ACHN (cell line): ENCODE measurements at places on chromosomes 6 and 20.

- DNase-seq = peak; percentile 77
These were observed 45.8 kb downstream of the GINS1 start for GRCh38 chr20:25453035-25453810.

DNA sequence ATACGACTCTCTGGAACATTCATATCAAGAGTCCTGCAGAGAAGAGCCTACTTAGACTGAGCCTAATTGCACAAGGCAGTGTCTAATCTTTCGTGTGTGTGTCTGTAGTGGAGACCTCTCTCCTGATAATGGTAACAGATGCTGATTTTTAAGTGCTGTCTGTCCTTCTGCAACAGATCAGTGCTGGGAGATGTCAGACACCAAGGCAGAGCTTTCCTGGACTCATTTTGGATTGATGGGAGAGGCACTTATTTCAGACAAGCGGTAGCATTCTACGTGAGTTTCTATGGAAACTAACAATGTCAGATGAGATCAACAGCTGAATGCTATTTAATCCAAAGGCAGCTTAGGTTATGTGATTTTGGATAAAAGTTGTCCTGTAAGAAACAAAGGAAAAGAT is 167.6 kb downstream of the PLCB4 start:
- no peak for DNase-seq

DNA sequence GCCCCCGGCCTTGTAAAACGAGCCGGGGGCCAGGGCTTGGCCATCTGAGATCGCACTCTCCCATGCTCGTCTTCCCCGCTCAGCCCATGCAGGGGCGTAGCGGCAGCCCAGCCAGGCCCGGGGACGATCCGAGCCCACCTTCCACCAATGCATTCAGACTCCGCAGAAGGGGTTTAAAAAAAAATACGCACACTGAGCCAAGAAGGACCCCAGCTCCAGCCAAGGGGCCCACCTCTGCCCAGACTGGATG is 320 bp downstream of the GSTA4 start:
- DNase-seq = no peak

DNA sequence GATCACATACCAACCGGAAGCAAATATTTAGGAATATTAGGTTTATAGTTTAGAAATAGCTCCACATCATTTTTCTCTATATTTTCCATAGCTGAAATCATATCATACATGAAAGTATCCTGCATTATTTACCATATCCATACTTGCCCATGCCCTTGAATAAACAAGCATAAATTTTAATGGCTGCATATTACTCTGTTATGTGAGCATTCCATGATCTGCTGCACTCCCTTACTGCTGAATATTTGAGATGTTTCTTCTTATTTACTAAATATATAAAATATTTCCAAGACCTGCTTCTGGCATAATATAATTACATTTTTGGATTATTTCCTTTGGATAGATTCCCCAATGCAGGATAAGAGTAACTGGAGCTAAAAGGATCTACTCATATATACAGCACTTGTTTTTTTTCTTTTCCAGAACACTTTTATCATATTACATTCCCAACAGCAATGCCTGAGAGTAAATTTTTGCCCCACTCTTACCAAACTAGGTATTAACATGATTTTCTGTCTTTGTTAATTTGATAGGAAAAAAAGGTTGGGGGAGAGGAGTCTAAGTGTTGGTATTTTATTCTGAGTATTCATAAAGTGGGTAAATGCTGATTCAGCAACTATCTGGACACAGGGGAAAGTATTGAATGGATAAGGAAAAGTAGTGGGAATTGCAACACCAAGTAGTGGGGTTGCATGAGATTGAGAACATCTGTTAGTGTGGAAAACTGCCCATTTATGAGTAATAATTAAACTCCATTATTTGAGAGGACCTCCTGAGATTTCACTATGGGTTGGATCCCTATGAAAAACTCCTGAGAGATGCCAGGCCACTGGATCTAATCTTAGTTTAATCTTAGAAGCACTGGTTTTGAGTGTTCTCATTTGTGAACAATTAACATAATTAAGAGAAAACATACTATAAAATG is 76.0 kb downstream of the MAN1A1 start:
- DNase-seq = no peak

DNA sequence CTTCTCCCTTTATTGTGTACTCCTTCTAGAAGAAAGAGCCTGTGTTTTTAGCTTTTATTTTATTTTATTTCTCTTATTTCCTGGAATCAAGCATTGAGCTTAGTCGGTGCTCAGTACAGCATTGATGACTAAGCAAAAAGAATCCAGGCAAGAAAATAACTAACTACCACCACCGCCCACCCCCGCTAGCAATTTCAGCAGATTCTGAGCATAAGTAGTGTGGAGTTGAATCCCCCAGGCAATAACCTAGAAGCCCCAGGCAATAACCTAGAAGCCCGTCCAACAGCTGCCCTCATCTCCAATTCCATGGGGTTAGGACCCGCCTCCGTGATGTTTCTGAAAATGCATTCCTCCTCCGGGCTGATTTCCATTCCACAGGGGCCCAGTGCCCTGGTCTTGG is 258.0 kb upstream of the TAB2 start:
- no peak for DNase-seq

DNA sequence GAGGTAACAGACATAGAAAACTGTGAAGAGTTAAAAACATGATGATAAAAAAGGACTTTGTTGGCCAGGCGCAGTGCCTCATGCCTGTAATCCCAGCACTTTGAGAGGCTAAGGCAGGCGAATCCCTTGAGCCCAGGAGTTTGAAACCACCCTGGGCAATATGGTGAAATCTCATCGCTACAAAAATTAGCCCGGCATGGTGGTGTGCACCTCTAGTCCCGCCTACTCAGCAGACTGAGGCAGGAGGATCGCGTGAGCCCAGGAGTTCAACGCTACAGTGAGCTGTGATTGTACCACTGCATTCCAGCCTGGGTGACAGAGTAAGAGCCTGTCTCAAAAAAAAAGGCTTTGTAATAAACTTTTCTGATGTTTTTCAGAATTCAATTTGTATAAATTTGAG is 60.1 kb downstream of the GFOD1 start:
- no peak for DNase-seq

- DNase-seq = no peak
These were observed 5.1 kb downstream of the LPIN3 start for GRCh38 chr20:41345729-41346067.

DNA sequence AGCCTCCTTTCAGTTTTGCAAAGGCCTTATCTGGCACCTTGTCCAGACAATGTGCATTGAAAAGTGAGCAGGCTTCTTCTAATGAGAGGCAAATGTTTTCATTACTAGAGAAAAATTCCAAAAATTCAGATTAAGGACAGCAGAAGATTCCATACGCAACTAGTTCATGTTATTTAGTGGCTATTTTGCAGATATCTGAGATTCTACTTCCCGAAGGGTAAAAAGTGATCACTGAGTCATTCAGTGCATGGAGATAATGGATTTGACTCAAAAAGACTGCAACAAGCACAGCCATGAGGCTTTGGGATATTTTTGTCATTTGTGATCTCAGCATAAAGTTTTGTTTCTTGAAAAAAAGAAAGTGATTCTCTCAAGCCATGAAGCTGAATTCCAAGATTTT is 29.9 kb downstream of the METTL24 start:
- DNase-seq = no peak

DNA sequence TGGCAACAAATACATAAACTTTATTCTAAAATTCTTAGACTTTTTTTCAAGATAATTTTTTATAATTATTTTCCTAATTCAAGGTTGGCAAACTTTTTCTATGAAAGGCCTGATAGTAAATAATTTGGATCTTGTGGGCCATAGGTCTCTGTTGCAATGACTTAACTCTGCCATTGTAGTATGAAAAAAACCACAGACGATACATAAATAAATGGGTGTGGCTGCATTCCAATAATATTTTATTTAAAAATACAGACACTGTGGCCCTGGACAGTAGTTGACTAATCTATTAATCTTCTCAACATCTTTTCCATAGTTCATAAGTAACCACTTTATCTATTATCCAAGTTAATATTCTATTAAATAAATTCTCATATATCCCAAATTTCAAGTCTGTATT is 281.1 kb downstream of the SYNE1 start:
- DNase-seq = no peak

- no peak for DNase-seq
These were observed 470.5 kb downstream of the COL12A1 start for GRCh38 chr6:74735304-74735703.

DNA sequence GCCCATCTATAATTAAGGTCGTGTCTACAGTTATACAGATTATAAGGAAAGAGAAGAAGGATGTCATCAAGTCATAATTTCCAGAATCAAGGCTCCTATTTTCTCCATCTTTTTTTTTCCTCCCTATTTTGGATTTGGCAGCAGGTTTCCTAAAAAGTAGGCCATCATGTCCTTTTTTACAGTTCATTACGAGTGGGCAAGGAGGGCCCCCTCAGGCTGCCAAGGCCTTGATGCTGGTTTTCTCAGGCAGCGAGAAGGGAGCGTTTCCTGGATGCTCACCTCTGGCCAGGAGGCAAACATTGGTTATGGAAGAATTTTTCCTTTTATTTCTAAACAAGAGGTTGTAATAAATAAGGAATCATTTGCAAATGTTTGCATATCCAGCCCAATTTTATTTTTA is 414.6 kb downstream of the DHX35 start:
- no peak for DNase-seq

- no peak for DNase-seq
These were observed 567.6 kb upstream of the MAN1A1 start for GRCh38 chr6:119917186-119917585.

- DNase-seq = no peak
These were observed 182.2 kb upstream of the RREB1 start for GRCh38 chr6:6925391-6926164.

DNA sequence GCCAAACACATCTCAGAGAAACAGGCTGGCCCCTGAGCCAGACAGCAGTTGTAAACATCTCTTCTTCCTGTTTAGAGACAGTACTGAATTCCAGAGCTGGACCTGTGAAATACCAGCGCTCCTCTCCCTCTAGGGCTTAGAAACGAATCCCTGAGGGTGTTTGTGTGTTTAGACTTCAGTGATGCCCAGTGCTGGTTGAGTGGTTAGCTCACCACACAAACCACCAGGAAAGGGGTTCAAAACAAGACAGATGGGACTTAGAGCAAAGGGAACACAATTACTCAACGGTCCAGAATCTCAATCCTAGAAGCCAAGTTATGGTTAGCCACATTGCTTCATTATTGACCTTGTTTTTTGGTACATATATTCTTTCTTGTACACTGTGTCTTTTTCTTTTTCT is 108.7 kb upstream of the TMEM170B start:
- DNase-seq = peak; percentile 70

DNA sequence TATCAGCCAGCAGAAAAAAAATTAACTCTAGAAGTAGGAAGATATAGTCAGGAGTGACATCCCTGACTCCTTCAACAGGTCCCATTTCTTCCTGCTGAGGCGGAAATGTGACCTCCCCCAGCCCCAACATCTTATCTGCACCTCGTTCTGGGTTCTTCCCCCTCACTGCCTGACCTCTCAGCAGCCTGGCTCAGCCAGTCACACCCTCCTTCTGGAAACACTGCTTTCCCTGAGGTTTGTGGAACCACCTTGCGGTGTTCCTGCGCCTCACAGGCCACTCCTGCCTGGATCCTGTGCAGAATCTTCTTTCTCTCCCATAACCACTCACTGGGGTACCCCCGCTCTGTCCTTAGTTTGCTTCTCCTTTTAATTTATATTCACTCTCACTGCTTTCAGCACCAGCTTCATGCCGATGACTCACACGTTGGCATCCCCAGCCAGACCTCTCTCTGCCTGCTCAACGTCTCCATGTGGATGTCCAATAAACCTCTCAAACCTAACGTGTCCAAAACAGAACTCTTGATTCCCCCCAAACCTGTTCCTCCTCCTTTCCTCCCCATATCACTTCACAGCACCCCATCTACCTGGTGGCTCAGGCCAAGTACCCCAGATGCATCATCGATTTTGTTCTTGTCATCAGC is 222.8 kb upstream of the PLN start:
- no peak for DNase-seq

- no peak for DNase-seq
These were observed 49.4 kb downstream of the PDSS2 start for GRCh38 chr6:107409942-107410341.

DNA sequence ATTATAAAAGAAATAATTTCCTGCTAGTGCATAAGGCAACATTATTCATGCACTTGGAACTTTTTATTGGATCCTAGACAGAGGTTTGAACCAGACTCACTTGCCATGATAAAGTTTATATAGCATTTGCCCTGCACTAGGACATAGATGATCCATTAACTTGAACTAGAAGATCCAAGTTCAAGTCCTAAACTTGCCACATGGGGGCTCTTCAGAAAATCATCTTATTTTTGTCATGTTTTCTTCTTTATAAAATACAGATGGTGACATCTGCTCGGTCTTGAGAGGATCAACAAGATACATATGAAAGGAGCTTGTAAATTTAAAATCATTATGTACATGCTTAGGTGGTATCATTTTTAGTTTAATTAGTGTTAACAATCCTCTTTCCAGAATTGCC is 94.5 kb downstream of the SIM1 start:
- peak; percentile 19 for DNase-seq

DNA sequence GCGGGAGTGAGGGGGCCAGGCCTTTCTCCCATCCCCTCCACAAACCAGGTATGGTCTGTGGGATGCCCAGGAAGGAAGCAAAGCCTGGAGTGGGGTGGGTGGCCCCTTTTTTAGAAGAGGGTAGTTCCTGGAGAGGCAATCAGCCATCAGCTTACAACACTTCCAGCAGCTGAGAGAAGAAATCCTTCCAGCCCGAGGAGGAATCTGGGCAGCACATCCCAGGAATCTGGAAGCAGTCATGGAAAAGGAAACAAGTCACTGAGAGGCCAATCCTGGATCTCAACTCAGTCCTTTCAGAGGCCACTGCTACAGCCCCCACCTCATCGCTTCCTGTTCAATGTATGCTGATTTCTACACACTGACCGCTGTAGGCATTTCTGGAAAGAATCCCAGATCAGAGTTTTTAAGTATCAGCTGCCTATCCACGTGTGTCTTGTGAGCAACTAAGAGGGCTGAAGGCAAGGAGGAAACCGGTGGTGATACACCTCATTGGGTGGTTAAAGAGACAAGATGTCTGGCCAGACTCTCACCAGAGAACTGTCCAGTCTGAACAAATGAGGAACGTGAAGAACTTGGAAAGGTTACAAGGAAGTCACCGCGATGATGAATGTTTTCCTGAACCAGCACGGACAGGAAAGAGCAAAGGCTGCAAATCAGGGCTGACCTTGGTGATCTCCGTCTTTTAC is 92.9 kb upstream of the SHLD1 start:
- peak; percentile 86 for DNase-seq

DNA sequence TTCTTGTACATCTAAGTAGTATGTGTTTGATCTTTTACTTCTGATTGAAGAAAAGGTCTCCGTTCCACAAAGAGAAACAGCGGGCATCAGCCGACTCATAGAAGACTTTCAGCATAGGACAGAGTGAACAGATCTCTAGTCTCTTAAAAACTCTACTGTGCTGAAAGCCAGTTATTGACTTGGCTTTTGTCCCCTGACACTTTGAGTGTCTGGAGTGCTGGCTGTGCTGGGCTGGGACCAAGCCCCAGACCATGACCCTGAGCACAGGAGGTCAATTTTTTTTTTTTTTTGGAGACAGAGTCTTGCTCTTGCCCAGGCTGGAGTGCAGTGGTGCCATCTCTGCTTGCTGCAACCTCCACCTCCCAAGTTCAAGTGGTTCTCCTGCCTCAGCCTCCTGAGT is 27.8 kb downstream of the MYBL2 start:
- DNase-seq = no peak

GRCh38 chr20:56359212-56360132 is 698 bp downstream of the FAM210B start:
- DNase-seq = peak; percentile 49
